NCI-H187 treated with DMSO at 0.1 percent for 48 hours (cell line): ENCODE measurements at places on chromosomes 1 and 21.

DNA sequence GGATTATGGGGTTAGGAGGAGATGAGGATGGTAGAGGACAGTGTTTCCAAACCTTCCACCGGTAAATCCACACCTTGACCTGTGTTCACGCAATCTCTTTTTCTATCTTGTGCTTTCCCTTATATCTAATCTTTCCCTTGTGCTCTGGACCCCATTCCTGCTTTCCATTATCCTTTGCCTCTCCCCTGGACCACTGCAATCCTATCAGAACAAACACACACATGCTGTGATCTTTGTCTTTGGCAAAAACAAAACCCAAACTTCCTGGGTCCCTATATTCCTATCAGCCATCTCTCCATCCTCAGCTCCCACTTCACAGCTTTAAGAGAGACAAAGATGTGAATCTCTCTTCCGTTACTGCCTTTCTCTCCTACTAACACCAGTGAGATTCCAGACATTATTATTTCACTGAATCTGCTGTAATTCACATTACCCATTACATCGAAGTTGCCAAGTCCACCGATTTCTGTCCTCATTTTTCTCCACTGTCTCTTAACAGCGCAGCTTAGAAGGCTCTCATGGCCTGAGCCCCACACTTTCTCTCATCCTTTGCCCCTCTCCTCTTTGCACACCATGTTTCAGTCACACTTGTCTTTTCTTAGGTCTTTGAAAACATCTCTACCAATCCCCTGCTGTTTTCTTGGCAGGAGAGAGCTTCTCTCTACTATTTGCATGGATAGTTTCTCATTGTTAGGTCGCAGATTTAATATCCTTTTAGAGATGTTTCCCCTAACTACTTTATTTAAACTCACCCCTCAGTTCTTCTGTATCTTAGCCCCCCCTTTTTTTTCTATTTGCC, 230.0 kb upstream of the B3GALT2 start:
- DNase-seq, result no peak

DNA sequence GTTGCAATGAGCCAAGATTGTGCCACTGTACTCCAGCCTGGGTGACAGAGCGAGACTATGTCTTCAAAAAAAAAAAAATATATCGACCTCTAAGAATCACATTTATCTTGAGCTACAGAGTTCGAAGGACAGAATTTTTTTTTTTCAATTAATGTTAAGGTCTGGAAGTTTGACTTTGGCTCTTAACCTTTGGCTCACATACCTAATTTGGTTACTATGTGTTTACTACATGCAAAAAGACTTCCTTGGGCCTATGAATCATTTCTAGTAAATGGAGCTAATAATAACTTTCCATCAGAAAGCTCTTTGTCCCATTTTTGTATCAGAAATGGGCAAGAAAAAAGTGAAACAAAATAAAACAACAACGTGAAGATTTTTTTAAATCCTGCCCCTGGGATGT, 351.2 kb downstream of the SMYD3 start:
- no peak for DNase-seq

- DNase-seq, result no peak
Measured at GRCh38 chr21:37636152-37636860, 269.7 kb downstream of the DYRK1A start.

DNA sequence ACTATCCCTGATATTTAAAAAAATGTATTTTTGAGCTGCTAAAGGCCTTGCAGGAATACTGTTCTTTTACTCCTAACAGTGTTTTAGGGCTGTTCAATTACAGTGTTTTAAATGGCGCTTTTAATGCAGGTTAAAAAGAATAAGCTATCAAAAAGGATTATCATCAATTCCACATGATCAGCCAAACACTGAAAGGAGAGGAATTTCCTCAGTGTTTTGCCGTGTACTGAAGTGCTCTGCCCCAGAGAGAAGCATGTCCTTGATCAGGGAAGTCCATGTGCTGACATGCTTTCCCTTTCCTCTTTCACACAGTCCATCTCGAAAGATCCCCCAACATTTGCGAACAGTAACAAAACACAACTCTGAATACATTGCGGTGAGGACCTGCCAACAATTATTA, 3.3 kb downstream of the CFAP298 start:
- DNase-seq, result no peak

- peak; percentile 40 for DNase-seq
Measured at GRCh38 chr1:28668191-28668955, at the start of gene GMEB1. Gene GMEB1, plus strand, starts transcription at chr1:28668784. Its CDS starts 14,829 bp downstream, at chr1:28683613.

DNA sequence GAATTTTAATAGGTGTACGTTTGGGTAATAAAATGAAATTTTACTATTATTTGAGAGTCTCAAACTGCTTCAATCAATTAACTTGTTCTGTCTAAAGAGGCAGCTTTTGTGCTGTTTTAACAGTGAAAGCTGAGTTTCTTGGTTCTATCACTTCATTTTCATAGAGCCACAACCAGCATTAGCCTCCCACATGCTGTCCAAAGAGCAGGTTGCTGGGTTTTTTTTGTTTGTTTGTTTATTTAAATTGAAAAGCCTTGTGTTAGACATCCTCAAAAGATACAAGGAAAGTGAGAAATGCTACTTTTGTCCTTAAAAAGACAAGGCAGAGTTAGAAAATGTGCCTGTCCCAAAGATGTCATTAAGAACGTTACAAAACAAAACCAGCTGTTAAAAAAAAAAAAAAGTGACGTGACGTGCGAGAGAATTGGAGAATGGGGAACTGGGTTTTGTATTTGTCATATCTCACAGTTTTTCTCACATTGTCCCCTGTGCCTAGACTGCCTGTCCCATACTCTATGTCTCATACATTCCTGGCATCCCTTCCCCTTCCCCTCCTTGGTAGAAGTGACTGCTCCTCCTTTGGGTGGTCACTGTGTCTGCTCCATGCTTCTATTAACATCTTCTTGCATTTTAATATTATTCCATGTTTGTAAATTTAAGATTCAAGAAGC, 63.1 kb upstream of the CD34 start:
- DNase-seq, result no peak

- no peak for DNase-seq
Measured at GRCh38 chr1:113282893-113283285, 107.4 kb upstream of the MAGI3 start.

DNA sequence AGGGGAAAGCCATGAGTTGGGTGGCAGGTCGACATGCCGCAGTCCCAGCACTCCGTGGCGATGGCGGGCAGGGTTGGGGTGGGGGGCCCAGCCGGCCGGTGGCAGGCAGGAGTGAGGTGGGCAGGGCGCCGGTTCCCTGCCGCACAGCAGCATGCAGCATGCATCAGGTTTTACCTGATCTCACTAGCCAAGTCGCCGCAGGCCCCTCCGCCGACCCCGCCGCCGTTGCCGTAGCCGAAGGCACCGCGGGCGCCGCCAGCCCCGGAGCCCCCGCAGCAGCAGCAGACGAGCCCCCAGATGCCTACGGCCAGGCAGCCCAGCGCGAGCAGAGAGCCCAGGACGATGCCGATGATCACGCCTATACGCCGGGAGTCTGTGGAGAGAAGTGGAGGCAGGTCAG, 6.7 kb downstream of the VSIG8 start:
- DNase-seq, result no peak

DNA sequence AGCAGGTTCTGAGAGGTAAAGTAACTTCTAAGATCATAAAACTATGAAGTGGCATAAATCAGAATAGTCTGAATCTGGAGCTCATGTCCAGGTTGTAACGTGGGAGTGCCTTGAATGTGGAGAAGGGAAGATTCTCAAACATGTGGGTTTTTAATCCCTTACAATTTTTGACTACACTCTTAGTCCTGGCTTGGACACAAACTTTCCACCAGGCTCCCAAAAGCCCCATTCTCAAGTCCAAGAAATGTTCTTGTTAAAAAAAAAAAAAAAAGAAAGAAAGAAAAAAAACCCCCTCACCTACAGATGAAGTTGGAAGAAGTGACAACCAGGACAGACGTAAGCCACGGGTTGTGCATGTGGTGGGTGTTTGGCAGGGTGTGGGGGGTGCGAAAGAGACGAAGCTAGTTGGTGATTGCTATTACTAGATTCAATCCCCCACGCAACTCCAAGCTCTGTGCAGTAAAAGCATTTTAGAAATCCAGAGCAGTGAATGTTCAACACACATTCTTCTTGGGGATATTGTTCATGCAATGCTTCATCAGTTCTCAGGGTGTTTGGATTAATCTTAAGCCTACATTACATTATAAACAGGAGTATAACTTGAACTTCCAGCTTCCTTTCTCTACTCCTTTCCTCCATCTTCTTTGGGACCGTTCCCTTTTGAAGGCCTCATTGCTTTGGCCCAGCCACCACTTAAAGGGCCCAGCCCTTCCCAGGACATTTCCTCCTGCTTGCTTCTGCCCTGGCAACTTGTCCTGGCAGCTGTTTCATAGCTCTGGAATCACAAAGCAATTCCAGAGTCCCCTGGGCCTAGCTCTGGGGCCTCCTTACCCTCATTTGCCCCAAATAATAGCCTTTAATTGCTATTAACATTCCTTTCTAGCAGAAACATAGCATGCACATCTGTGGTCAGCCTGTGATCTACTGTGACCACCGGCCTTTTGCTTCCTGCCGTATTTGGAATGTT, 41.8 kb downstream of the PHC2 start:
- no peak for DNase-seq

DNA sequence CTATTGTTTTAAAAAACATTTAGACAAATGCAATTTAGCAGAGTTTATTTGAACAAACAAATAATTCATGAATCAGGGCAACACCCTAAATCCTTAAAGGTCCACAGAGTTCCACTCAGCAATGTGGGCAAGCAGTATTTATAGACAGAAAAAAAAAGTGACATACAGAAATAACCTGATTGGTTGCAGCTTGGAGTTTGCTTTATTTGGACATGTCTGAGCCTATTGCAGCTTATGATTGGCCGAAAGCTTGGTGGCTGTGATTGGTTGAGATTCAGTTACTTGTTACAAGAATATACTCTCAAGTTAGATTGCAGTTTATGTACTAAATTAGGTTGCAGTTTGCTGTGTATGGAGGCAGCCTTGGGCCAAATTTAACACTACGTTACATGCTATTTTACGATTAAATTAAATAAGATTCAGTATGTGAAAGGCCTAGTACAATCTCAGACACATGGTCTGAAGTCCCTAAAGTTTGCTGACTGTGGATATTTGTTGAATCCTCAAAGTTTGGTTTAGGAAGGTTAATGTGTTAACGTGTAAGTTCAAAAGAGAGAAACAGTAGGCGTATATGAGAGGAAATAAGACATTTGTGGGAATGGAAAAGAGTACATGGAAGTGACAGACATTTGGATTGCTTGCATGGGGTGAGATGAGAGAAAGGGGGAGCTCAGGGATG, 6.9 kb upstream of the CAMSAP2 start:
- DNase-seq, result no peak

DNA sequence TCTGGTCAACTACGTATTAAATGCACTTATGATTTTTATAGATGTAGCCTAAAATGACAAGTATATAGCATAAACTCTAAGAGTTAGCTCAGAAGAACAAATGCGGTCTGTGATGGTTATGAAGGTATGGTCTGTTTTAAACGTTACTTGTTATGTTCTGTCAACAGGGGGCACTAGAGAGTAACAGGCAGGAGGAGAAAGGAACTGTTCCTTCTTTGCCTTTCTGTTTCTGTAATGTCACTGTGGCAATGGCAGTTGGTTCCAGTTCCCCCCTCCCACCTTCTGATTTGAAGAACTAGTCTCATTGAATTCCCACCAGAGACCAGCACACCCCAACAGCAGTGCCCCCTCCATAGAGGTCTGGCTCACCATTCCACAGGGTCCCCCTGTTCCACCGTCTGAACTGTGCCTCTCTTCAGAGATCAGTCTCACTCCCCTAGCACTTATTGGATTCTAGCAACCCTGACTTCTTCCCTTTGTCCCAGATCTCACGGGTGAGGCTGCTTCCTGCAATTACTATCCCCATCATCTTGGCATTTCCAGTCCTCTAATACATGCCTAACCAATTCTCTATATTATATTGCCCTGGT, 14.0 kb downstream of the KRTAP24-1 start:
- DNase-seq, result no peak

DNA sequence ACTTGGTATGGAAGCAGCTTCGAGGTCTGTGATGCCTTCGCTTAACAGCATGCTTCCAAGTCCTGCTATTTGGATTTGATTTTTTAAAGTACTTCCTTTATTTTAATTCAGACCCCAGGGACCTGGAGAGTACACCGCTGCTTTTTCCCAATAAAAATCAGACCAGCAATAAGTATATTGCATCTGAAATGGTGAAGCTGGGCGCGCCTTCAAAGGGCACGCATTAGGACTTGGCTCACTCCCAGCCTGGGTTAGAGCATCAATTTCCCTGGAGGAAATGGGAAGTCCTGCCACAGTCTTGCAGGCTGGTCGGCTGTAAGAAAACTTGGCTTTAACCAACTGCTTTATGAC, 325.1 kb downstream of the RRAGC start:
- no peak for DNase-seq

DNA sequence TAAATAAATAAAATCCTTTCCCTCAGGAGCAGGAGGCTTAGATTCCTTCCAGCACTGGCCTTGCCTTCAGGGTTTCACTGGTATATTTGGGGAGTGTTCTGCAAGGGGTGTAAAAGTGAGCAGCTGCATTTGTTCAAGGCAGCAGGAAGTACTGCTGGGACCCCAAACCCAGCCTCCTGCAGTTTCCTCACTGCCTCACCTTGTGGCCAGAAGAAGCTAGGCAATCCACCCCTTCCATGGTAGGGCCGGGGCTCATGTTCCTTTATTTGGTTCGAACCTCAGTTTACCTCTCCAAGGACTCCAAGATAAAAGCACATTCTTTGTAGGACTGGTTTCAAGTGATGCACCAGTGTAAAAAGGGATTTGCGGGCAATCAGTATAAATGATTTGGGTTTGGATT, 21.0 kb upstream of the CFAP126 start:
- no peak for DNase-seq

DNA sequence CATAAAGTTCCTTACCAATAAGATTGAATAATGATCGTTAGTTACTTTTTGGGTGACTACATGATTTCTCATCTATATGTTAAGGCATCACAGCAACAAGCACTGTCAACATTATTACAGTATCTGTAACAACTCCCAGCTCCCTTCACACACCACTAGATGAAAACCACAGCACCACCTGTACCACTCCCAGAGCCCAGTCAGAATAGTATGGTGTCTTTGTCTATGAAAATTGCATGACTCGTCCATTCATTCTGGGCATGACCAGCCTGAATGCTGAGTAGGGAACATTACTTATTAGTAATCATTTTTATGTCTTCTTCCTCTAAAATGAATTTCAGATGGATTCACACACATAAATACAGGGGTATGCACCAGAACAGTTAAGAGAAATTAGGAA, 7.0 kb downstream of the OLFML2B start:
- no peak for DNase-seq
